ENCODE measurements at places on chromosomes 13 and 19.
A peak's percentile ranks its signal among the peaks of the same experiment; 100 is the strongest.

DNA sequence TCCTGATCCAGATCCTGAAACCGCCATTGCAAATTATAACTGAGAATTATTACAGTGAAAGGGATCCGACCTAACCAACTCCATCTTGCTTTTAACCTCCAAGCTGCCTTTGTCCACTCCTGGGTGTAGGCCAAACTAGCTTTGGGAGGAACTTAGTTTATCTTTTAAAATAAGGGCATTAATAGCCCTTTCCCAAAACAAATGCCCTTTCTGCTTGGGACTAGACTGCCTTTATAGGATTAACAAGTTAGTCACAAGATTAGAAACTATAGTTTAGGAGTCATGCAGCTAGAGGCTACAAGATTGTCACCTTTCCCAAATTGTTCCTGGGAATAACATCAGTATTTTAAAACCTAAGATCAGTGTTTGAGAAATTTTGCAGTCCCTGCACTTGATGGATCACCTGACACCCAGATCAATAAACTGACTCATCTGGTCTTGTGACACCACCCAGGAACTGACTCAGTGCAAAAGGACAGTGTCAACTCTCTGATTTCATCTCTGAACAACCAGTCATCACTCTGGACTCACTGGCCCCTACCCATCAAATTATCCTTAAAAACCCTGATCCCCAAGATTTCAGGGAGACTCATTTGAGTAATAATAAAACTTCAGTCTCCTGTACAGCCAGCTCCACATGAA, 4.1 kb upstream of the ZNF841 start:
- DNase-seq, result no peak

DNA sequence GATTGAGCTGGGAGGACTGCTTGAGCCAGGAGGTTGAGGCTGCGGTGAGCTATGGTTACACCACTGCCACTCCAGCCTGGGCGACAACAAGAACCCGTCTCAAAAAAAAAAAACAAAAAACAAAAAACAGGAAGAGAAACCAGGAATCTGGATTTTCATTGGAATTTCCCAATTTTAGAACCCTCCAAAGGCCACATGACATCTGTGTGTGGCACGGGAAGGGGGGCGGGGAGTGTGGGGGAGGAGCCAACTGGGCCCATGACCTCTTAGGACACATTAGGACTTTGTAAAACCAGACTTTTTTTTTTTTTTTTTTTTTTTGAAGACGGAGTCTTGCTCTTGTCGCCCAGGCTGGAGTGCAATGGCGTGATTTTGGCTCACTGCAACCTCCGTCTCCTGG, 21.2 kb upstream of the MYDGF start:
- no peak for DNase-seq

DNA sequence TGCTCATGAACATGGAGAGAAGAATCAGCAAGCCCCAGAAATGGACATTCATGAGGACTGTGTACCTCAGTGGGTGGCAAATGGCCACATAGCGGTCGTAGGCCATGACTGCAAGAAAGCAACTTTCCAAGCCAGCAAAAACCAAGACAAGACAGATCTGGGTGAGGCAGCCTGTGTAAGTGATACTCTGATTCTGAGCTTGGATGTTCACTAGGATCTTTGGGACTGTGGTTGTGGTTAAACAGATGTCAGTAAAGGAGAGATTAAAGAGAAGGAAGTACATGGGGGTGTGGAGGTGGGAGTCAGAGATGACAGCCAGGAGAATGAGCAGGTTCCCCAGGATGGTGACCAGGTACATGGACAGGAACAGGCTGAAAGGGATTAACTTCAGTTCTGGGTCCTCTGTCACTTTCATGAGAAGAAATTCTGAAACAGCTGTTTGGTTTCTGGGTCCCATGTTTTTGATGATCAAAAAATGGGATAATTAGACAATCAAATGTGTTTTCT, at the start of gene OR7G1:
TSS of gene OR7G1 (minus strand) at position 457 of the 507 bp plus-strand sequence. CDS start at position 457, 0 bp downstream.
- DNase-seq, result no peak

DNA sequence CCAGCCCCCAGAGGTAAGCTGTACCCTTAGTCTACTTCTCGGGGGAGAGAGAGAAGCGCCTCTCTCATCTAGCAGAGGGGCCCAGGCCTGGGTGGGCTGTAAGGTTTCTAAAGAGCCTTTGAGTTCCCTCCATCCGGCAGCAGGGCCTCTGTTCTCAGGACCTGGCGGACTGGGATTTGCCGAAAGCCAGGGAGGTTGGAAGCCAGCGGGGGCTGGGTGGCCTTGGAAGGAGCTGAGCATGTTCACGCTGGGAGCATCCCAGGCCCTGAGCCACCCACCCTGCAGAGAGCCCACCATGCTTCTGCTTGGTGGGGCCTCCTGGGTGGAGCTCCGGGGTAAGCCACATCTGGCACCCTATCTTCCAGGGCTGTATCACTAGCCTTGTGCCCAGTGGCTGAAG, 7.8 kb downstream of the SLC7A10 start:
- no peak for DNase-seq

DNA sequence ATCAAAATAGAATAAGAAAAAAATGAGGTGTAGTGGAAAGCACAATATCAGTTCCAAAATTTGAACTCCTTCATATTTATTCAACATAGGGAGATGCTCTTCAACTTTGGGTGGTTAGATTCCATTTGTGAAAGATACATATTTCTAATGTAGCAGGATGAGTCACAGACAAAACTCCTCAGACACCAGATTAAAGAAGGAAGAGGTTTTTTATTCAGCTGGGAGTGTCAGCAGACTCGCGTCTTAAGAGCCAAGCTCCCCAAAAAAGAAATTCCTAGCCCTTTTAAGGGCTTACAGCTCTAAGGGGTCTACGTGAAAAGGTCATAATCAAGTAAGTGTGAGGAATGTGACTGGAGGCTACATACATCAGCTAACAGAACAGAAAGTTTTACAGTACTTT, 6.8 kb upstream of the ZNF765 start:
- no peak for DNase-seq

DNA sequence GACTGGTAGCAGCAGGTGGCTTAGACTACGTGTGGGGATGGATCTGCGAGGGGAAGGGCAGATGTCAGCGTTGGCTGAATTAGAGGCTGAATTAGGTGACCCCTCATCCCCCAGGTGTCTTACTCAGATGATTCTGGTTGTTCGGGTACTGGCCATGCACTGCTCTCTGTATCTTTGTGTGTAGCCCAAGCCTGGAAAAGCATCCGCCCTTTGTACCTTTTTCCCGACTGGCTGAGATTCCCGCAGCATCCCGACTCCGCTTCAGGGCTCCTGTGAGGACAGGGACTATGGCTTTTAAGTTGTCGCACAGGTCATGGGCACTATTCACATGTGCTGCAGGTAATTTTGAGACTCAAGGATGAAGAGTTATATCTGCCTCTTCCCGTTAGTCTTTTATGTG, 7.2 kb downstream of the TFDP1 start:
- no peak for DNase-seq

GRCh38 chr19:18281082-18282020, at the start of gene JUND:
Gene JUND, minus strand, starts transcription at chr19:18281622. Its CDS starts 138 bp downstream, at chr19:18281484.
- peak; percentile 91 for DNase-seq

DNA sequence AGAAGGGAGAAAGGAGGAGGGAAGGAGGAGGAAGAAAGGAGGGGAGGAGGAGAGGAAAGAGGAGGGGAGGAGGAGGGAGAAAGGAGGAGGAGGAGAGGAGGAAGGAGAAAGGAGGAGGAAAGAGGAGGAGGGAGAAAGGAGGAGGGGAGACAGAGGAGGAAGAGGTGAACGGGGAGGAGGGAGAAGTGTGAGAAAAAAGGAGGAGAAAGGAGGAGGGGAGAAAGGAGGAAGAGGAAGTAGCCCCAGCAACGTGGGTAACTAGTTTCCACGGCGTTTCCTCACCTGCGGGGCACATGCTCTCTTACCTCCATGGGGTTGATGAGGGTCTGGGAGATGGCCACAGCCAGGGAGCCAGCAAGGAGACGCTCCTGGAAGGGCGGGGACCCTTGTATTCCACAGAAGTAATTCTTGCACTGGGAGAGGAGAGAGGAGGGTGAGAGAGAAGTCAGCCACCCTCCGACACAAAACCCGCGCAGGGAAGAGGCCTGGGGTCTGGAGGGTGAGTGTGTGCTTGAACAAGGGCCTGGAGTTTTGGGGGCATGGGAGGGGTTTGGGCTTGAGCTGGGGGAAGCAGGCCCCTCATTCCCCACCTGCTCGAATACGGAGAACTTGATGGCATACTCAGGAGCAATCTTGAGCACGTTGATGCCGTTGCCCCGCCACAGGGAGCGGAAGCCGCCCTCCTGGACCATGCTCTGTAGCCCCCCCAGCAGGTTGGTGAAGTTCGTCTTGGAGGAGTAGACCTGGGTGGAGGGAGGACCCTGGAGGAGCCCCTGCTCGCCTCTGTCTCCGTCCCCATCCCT, 3.9 kb downstream of the SLC25A41 start:
- DNase-seq, result no peak

GRCh38 chr13:28181413-28181812, 43.1 kb downstream of the PAN3 start:
- DNase-seq, result no peak

Measured in iPS-NIHi11 (cell line).